CD4-positive, alpha-beta T cell treated with Interleukin-4 for 1 hour (primary cell): ENCODE measurements at places on chromosomes 16 and 17.

DNA sequence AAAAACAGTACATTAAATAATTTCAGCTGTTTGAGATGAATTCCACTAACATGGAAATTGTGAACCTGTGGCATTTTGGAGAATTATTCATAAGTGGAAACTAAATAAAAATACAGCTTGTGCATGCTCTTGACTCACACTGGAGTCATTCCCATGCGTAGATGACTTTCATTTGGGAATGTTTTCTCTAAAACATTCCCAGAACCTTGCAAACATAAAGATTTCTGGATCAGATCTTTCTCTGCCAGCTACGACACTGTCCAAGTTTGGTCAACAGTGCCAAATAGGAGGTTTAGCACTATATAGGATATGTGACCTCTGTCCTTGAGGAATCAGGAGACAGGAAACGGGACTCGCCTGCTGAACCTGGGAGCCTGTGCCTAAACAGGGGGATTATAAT lies 400.9 kb downstream of the SLC39A11 start:
- DNase-seq: no peak

DNA sequence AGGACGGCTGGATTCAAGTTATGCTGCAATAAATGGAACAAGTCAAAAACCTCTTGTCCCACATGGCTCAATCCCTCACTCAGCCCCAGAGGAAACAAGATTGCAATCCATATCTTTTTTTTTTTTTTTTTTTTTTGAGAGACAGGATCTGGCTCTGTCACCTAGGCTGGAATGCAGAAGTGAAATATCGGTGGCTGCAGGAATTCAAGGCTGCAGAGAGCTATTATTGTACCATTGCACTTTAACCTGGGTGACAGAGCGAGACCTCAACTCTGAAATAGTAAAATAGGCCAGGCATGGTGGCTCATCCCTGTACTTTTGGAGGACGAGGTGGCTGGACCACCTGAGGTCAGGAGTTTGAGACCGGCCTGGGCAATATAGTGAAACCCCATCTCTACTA lies 2.7 kb upstream of the PDE6G start:
- DNase-seq: no peak

DNA sequence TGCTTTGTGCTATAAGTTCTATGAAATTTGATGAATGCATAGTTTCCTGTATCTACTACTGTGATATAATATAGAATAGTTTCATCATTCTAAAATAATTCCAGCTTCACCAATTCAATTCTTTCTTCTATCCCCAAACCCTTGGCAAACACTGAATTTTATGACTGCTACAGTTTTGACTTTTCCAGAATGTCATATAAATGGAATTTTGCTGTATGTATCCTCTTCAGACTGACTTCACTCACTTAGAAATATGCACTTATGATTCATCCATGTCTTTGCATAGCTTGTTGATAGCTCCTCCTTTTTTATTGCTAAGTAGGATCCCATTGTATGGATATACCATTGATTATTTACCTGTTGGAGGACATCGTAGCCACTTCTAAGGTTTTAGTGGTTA lies 89.1 kb upstream of the HS3ST3A1 start:
- DNase-seq: no peak

- DNase-seq: no peak
These were observed 6.7 kb downstream of the TMEM92 start for GRCh38 chr17:50280801-50281441.

DNA sequence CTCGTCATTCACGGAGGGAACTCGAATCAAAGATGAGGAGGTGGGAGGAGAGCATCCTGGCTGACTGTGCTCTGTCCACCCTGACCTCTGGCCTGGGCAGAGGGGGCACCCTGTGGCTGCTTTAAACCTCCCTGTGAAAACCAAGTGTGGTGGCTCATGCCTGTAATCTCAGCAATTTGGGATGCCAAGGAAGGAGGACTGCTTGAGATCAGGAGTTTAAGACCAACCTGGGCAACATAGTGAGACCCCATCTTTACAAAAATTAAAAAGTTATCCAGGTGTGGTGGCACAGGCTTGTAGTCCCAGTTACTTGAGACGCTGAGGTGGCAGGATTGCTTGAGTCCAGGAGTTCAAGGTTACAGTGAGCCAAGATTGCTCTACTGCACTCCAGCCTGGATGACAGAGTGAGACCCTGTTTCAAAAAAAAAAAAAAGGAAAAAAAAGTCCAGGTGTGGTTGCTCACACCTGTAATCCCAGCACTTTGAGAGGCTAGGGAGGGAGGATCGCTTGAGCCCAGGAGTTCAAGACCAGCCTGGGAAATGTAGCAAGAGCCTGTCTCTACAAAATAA lies 5.8 kb upstream of the CDK3 start:
- no peak for DNase-seq

GRCh38 chr17:35875072-35875799 lies 4.9 kb downstream of the CCL5 start:
- no peak for DNase-seq

DNA sequence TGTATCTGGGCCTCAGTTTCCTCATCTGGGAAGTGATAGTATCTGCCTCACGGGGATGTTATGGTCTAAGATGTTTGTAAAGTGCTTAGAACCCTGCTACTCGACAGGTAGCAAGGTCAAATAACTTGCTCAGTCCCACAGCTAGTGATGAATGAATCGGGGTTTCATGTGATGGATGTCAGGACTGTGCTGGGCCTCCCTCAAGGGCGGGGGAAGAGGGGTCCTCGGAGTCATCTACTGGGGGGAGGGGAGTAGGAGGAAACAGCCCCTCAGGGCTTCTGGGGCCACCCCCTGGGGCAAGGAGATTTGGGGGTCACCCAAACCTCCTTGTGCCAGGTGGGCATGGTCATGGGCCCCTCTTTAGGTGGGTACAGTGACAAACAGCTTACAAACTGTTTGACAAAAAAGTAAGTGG lies 732 bp downstream of the PNPO start:
- no peak for DNase-seq
